ENCODE measurements at places on chromosomes 1 and 21.

GRCh38 chr1:19735440-19736127, 64.1 kb downstream of the TMCO4 start:
- peak; percentile 94 for DNase-seq

- no peak for DNase-seq
Observed at GRCh38 chr21:44753357-44753756, 42.0 kb upstream of the TSPEAR start.

- DNase-seq = no peak
Observed at GRCh38 chr21:44724926-44725325, 13.6 kb upstream of the TSPEAR start.

GRCh38 chr1:27349784-27350662, 8.2 kb downstream of the SYTL1 start:
- no peak for DNase-seq

DNA sequence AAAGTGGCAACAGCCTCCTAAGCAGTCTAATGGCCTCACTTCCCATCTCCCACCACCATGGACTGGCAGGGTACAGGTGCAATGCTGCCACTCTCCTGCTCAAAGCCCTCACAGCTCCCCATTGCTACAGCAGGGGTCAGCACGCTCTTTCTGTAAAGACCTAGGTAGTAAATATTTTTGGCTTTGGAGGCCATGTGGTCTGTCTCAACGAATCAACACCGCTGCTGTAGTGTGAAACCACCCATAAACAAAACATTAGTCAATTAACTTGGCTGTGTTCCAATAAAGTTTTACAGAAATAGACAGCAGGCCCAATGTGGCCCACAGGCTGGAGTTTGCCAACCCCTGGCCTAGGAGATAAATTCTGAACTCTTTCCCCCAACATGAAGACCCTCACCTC, 44.6 kb upstream of the TMEM125 start:
- no peak for DNase-seq

DNA sequence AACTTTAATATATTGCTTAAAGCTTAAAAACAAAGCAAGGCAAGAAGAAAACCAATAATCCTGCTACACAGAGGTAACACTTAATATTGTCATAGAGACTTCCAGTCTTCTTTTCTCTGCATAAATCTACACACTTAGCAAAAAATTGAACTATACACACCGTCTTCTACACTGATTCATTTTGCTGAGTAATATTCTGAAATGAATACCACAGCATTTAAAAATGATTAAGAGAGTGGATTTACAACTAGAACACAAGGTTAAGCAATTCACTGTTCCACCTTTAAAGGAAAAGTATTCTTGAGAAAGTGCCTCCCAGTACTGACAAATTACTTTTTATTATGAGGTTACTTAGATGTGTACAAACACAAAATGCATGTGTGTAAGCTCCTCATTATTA, 22.2 kb upstream of the ITPKB start:
- DNase-seq = no peak

- DNase-seq = no peak
Observed at GRCh38 chr1:219580009-219580676, 32.8 kb downstream of the ZC3H11B start.

- no peak for DNase-seq
Observed at GRCh38 chr1:162365284-162366020, 11.2 kb downstream of the SPATA46 start.

GRCh38 chr1:66831529-66832239, 30.6 kb upstream of the INSL5 start:
- DNase-seq = no peak

GRCh38 chr21:41656946-41657525, 109.8 kb downstream of the RIPK4 start:
- no peak for DNase-seq

- no peak for DNase-seq
Observed at GRCh38 chr1:225454733-225455132, 26.9 kb upstream of the LBR start.

DNA sequence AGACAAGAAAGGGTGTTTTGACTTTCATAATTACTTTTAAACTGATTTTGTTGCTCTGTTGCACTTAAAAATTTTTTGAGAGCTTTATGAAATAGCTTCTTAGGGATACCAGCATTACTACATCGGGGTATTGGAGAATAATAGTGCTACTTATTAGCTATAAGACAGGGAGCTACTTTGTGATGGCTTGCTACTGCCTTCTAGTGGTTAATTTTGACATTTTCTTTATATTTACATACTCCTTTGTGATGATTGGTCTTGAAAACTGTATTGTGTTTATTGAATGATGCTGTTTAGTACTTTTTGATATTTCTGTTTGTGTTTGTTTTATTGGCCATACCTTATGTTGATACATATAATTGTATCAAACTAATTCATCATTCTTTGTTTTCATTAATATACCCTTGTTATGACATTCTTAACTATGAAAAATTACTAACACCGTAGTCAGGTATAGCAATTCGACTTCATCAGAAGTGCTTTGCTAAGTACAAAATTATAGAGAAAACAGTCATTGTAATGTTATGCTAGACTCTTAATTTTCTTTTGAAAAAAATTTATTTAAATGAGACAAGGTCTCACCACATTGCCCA, 85.5 kb downstream of the CLIC4 start:
- DNase-seq = no peak

DNA sequence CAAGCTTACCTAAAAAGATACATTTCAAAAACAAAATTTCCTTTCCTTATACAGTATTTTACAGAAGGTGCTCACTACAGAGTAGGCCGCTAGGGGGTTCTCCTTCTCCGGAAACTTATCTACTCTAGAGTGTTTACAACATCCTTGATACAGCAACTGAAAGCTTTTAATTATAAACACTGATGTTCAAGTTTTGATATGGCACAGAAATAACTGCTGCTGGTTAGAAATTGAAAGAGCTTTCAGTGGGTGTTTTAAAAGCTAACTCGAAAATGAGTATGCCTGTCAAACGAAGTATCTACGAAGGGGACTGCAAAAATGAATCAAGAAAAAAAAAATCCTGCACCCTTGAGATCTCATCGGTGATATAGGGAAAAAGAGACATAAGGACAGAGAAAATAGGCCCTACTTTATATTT, 1.0 kb downstream of the YOD1 start:
- no peak for DNase-seq

GRCh38 chr1:73701826-73702225, 496.1 kb downstream of the LRRIQ3 start:
- no peak for DNase-seq

- DNase-seq = no peak
Observed at GRCh38 chr21:40200946-40201345, 333.7 kb downstream of the PCP4 start.

GRCh38 chr1:11842154-11843041, 5.2 kb downstream of the NPPA start:
- no peak for DNase-seq

DNA sequence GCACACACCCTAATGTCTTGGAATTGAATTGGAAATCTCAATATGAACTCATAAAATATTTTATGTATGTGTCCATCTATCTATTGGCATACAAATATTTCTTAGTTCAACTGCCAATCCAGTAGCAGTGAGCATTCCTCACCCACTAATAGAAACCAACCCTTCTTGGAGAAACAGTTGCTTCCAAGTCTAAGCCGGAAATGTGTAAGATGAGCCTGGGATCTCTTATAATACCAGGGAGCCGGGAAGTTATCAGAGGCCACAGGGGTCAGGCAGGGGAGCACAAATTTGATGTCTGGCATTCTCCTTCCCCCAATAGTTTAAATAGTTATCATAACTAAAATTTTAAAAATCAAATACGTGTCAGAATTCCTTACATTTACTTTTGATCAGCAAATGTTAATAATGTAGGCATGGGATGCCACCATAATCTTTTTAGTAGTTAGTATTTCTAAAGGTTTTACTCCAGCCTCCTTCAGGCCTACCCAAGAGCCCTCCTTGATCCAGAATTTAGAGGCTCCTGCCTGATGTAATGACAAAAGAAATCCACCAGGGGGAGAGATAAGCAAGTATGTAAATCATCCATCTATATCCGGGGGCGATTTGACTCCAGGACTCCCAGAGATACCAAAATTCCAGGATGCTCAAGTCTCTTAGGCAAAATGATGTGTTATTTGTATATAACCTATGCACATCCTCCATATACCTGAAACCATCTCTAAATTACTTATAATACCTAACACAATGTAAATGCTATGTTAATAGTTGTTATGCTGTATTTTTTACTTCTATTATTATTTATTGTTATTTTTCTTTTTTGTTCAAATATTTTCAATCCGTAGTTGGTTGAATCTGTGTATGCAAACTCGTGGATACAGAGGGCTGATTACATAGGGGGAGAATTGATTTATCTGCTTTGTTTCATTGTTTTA, 218.7 kb upstream of the COA6 start:
- DNase-seq = peak; percentile 53

GRCh38 chr21:43281661-43282357, 113.0 kb downstream of the CRYAA start:
- DNase-seq = no peak

DNA sequence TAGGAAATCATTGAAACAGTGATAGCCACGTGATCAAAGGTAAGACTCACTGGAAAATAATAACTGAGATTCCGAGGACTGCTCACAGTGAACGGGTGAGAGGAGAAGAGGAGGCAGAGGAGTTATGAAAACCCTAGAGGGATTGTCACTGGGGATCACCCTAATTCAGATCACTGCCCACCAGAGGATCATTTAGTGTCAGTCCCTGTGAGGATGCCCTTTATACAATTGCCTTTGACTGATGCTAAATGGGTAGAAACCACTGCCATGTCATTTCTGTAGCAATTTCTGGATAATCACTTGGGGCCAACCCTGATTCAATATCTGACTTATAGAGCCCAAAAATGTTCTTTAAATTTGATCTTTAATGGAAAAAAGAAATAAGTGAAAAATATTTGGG, 14.1 kb upstream of the VAV3 start:
- DNase-seq = no peak

DNA sequence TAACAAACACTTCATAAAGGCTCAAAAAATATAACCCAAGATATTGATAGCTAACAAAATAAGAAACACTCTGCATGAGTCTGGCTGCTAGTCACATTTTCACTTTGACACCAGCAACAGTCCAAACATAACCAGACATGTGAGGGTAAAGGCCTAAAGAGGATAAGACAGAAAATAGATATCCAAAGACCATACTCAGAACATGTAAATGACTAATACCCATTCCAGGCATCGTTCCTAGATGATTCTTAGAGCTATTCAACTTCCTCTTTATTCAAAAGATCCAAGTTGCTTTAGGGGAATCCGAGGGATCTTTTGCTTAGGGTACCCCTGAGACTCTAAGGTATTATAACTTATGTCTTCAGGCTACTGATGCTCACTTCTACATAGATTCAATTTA, 5.1 kb downstream of the COL24A1 start:
- no peak for DNase-seq

- peak; percentile 85 for DNase-seq
Observed at GRCh38 chr1:53366901-53367502, 39.1 kb upstream of the LRP8 start.

DNA sequence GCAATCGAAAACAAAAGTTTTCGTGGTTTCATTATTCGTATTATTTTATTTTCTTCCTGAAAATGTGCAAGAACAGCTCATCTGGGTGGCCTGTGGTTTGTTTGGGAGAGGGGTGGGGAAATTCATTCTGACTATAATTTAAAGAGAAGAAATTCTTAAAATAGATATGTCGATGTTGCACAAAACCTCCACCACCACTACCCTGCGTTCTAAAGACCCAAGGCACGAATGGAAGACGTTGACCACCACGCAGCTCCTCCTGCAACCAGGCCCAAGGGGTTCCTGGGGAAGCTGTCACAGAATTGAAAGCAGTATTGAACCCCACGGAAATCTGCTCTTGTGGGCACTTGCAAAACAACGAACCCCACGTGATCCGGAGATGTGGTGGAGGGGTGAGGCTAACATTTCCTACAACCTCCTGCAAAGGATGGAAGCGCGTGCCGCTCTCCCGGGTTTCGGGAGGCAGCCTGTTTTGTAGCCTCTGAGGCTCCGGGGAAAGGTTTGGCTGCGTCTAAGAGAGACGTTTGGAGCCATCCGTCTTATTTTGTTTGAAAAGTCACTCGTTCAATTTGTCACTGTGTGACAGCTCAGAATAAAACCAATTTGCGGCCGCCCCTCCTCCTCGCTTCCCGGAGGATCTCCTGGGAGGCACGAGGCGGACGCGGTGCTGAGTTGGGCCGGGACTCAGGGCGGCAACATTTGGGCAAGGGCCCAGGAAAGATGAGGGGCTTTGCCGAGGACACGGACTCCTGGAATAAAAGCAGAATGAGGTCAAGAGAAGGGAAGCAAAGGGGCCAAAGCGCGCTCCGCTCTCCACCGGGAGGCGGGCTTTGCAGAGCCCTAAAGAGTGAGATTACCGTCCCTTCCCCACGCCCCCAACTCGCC, 810 bp upstream of the HLX start:
- no peak for DNase-seq

- no peak for DNase-seq
Observed at GRCh38 chr1:175419684-175420517, 227.3 kb upstream of the KIAA0040 start.

- DNase-seq = no peak
Observed at GRCh38 chr1:218503102-218503501, 158.0 kb downstream of the TGFB2 start.

GRCh38 chr1:29247571-29248273, 11.4 kb downstream of the PTPRU start:
- DNase-seq = no peak

Data from esophagus muscularis mucosa (tissue), 4 donors.